GM18507 (cell line): ENCODE measurements at places on chromosomes 12 and 14.

DNA sequence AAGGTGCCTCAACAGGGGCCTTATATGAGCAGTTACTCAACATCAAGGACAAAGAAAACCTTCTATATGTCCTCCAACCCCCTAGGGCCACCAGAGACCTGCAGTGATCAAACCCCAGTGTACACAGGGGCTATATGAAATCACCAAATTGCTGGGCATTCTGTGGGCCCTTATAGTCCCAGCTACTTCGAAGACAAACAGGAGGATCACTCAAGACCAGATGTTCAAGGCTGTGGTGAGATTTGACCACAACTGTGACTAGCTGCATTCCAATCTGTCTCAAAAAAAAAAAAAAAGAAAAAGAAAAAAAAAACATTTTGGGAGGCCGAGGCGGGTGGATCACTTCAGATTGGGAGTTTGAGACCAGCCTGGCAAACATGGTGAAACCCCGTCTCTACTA, 51.0 kb upstream of the PRB2 start:
- no peak for DNase-seq

GRCh38 chr12:49706351-49707127, 666 bp downstream of the FMNL3 start:
- DNase-seq: no peak

GRCh38 chr12:92722897-92723296, 20.1 kb downstream of the PLEKHG7 start:
- DNase-seq: no peak

DNA sequence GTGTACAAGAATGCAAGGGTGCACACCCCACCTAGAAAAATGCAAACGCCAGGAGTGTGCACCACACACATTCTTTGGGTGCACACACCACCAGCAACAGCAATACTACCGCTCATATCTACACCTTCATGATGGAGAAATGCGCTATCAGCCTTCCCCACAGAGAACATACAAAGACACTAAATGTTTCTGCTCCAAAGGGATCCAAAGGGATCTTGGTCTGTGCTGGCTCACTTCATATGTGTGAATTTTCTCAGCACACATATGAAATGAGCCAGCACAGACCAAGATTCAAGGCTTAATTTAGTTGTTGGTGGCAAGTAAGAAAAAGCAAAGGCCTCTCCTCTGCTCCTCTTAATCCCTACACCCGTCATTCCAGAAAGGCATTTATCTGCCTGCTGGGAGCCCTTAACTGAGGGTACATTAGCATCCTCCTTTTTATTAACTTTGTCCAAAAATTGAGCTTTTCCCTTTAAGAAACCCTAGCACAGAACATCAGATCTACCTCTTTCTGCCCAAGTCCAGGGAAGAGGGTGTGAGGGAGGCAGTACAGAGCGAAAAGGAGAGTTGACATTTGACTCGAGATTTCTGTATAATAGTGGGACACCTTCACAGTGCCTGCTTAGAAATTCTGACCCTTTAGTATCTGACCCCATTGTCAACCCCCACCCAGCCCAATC, 8.3 kb downstream of the BMP4 start:
- no peak for DNase-seq

DNA sequence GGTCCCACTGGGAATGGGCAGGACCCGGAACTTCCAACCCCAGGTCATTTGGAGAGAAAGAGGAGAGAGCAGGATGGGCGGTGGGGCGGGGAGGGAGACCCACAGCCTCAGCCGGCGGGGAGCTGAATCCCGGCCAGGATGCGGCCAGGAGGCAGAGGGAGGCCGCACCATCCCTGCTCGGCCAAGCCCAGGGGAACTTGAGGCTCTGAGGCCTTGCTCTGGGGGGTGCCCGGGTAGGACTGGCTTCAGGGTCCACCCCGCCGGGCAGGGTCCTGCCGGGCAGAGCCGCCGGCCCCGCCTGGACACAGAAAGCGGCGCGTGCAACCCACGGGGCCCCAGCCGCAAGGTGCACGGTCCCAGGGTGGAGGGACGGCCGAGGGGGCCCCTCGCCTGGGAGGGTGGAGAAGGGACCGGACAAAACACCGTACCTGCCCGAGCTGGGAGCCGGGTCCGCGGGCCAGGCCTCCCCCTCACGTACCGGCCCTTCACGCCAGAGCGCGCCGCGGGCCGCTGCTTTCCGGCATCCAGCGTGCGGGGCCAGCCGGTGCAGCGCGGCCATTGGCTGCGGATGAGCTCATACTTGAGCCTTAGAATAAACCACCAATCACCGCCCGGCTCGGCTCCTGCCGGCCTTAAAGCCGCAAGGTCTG, at the start of gene RPS6KL1:
TSS of gene RPS6KL1 (minus strand) at position 509 of the 650 bp plus-strand sequence. CDS start 1,719 bp downstream, outside the sequence.
- DNase-seq: peak; percentile 95

DNA sequence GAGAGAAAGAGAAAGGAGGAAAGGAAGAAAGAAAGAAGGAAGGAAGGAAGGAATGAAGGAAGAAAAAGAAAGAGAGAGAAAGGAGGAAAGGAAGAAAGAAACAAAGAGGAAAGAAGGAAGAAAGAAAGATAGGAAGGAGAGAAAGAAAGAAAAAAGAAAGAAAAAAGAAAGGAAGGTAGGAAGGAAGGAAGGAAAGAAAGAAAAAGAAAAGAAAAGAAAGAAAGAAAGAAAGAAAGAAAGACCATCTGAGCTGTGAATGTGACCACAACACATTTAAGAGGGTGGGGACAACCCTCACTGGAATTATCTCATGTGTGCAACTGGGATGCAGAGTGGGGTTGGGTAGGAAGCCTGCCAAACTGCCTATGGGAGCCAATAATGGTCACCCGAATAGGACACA, 36.0 kb upstream of the BATF start:
- DNase-seq: no peak

GRCh38 chr12:93256256-93256969, 121.3 kb upstream of the NUDT4 start:
- no peak for DNase-seq

DNA sequence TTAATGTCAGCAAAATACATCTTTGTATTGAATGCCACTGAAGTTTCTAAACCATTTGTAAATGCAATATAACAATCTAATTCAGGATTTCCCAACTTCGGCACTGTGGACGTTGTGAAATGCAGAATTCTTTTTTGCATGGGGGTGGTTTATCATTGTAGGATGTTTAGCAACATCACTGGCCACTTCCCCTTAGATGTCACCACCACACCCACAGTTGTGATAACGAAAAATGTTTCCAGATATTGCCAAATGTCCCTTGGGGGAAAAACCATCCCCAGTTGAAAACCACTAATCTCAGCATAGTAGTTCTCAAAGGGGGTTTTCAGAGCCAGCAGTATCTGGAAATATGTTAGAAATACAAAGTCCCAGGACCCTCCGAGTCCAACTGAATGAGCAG, 203.3 kb downstream of the NAV3 start:
- no peak for DNase-seq

GRCh38 chr14:69698572-69698971, 68.4 kb upstream of the SRSF5 start:
- DNase-seq: no peak

DNA sequence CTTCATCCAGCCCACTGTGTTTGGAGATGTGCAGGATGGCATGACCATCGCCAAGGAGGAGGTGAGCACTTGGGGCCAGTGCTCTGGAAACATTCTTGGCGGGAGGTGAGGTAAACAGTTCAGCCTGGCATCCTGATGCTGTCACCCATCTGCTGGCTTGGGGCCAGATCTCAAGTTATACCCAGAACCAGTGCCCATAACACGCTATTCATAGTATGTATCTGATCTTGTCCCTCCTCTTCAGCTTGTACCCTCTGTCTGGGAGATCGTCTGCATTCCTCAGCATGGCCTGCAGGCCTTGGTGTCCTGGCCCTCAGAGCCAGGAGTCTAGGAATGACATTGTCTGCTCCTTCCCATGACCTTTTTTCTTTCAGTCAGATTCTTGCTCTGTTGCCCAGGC, 31.4 kb downstream of the ALDH2 start:
- DNase-seq: no peak
